CD14-positive monocyte (primary cell): ENCODE measurements at places on chromosomes 7 and 10.

GRCh38 chr10:79222186-79222585 lies 125.1 kb upstream of the PPIF start:
- DNase-seq, result no peak

DNA sequence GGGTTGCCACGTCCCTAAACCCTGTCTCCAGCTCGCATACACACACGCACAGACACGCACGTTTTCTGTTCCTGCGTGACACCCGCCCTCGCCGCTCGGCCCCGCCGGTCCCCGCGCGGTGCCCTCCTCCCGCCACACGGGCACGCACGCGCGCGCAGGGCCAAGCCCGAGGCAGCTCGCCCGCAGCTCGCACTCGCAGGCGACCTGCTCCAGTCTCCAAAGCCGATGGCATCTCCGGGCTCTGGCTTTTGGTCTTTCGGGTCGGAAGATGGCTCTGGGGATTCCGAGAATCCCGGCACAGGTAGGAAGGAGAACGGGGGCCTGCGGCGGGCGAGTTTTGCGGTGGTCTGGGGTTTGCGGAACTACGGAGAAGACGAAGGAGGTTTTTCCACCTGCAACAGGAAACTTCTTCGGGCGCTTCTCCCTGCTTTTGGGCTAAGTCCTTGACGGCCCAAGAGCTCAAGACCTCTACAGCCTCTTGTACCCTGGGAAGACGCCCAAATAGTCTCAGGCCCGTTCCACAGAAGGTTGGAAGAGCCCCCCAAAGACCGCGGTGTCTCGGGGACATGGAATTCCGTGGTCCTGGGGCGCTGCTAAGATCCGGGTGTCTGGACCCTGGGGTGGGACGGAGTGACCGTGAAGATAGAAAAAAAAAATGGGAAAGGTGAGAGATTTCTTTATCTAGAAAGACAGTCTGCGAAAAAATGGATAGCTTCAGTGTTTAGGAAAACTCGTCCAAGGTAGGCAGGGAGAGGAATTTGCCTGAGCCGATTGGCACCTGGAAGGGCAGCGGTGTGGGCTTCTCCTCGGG lies at the start of gene GAD2:
GAD2 (plus strand) TSS at position 190 of the 811 bp plus-strand sequence; CDS start at position 226, 36 bp downstream.
- DNase-seq, result no peak

- no peak for DNase-seq
These were observed 29.3 kb downstream of the RHOBTB1 start for GRCh38 chr10:60914690-60915141.

DNA sequence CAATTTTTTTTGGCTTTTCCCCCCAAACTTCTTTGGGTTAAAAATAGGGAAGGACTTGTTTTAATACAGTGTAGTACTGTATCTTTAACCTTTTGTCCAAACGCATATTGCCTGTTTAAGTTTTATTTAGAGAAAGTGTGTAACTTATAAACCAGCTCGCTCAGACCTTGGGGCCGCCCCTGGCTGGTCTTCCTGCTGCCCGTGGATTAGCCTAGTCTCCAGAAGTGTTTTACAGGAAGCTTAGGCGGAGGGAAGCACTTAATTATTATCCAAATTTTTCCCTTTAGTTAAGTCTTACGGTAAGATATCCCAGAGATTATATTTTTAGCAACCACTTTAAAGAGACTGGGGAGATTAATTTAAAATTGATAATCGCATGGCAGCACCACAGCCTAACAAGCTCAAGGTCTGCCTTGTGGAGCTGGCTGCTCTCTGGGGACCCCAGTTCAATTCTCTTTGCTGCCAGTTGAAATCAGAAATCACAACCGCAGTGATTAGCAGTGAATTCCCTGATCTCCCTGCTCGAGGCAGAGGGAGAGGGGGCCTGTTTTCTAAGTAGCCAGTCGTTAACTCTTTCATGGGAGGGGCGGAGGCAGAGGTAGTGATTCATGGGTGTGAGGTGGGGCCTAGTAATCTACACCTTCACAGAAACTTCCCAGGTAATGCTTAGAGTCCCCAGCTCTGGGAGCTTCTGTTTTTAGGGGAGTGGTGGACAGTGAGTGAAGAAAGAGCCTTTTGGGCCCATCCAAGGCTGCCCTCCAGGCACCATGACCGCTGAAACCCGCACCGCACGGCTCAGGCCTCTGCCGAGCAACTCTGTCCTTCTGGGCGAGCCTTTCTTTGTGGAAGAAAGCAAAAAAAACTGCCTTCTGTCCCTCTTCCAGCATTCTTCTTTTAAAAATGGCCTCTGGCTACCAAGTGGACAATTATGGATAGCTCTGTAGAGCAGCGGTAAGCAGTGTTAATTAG lies 548.7 kb upstream of the GALNT17 start:
- no peak for DNase-seq

- no peak for DNase-seq
These were observed 379.4 kb upstream of the SEMA3D start for GRCh38 chr7:85566095-85566794.

- DNase-seq, result no peak
These were observed 219.5 kb upstream of the PHYHIPL start for GRCh38 chr10:58956926-58957325.

DNA sequence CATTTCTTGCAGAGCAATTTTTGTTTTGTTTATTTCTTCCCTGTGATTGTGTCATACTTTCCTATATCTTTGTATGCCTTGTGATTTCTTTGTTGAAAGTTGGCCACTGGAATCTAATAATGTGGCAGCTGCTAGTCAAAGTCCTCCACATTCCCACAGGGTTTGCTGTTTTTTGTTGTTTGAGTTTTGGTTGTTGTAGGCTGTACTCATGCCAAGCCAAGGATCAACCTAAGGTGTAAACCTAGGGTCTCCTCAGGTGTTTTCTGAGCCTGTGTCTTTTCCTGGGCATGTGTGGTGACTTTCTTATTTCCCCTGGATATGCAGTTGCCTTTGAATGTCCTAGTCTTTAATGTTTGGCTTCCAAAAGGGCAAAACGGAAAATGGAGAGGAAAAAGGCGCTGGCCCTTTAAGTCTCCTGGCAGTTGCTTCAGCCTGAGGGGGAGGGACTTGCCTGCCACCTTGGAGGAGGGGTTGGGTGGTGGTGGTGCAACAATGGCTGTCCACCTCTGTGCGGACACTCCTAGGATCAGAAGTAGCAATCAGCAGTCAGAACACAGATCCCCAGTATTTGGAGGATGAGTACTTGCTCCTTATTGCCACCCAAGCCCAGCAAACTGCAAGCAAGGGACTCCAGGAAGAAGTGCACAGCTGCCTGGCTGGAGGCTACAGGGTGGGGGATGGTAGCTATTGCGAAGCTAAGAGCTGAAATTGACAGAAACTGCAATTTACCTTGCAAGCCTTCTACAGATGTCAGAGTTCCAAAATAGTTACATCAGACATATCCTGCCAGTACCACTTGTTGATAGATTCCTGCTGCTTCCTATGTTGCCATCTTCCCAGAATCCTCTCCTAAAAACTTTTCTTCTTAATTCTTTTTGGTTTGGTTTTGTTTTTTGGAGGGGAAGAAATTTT lies 5.6 kb upstream of the ZNF518A start:
- DNase-seq, result peak; percentile 28

GRCh38 chr7:94654783-94655125 lies 1.2 kb downstream of the SGCE start:
- no peak for DNase-seq

GRCh38 chr10:3774814-3775695 lies 10.0 kb downstream of the KLF6 start:
- DNase-seq, result peak; percentile 55
